ENCODE measurements at places on chromosomes 7 and 10.

- DNase-seq, result no peak
Measured at GRCh38 chr7:4739528-4739992, 35.9 kb upstream of the AP5Z1 start.

GRCh38 chr10:77398986-77399755 is 238.4 kb downstream of the KCNMA1 start:
- no peak for DNase-seq

DNA sequence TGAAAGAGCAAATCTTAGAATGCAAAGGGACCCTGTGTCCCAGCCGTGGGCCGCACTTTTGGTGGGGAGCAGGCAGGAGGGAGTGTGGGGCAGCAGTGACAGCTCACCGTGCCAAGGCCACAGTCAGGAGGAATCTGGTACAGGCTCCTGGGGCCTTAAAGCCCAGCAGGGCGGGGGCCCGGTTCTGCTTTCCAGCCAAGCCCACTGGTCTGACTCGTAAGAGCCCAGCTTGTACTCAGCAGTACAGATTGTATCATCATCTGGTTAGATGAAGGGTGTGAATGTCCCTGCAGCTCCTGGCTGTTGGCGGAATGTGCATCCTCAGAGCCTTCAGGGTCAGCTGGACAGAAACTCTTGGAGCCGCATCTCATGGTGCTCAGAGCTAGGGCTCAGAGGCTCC is 30.5 kb upstream of the TRIM8 start:
- DNase-seq, result no peak

DNA sequence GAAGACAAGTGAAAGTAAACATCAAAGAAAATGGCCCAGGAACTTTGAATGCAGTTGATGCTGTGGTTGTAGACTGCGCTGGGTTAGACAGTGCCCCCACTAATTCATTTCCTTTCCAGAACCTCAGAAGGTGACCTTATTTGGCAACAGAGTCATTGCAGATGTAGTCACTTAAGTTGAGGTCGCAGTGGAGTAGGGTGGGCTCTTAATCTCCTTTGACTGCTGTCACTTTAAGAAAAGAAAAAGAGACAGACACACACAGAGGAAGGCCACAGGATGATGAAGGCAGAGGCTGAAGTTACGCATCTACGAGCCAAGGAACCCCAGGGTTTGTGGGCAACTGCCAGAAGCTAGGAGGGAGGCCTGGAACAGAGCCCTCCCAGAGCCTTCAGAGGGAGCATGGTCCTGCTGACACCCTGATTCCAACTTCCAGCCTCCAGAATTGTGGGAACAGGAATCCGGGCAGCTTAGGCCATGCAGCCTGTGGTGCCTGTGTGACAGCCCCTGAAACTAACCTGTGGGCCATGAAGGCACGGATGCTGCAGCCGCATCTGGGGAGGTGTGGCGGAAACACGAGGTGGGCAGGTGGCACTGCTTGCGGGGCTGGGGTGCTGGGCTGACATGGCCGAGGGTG is 107.6 kb downstream of the PRKAG2 start:
- no peak for DNase-seq

DNA sequence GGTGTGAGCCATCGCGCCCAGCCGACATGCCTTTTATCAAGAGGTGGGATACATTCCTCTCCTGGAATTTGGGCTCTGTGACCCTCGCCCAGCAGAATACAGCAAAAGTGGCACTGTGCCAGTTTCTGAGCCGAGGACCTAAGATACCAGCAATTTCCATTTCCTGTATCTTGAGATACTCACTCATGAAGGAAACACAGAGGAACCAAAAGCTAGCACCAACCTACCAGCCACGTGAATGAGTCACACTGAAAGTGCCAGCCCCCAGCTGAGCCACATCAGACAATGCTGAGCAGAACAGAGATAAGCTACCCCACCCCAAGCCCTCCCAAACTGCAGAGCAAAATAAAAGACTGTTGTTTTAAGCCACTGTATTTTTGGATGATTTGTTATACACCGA is 56.3 kb downstream of the CACUL1 start:
- DNase-seq, result no peak

Measured in NCI-H2107 (cell line).